ENCODE measurements at places on chromosomes 7 and 10. TPM values are rescaled to one million over a fixed set of nuclear protein-coding genes. Genes with fewer than 3 reads are reported as not detected.

MACROH2A2 gene
- 6.7 TPM for total RNA-seq

DDC gene
- not detected for total RNA-seq

GATA3 gene
- total RNA-seq, result 23.9 TPM

GRCh38 chr10:113019096-113019495, 69.0 kb downstream of the TCF7L2 start:
- no peak for DNase-seq

DNA sequence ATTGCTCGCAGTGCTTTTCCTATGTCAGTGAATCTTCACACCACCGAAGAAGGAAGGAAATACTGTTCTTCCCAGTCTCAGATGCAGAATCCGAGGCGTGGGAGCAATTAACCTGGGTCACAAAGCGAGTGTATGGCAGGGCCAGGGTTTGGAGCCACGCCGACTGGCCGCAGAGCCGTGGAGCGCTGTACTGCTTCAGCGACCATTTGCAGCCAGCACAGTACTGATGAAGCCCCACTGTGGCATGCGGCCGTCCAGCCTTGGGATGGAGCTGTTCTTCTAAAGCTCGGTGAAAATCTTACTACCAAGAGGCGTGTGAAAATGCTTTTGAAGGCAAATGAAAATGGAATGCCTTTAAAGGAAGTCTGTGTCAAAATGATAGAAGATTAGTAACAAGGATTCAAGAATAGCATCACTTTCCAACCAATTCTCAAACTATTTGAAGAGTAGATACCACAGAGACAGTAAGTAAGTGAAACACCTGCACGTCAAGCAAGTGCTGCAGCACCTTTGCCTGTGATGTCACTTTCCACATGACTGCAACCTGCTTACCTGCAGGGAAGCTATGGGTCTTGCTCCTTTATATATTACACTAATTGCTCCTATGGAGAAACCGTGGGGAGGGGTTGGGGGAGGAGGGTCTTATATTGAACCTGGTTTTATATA, 4.9 kb downstream of the PPP2R2D start:
- no peak for DNase-seq

DNA sequence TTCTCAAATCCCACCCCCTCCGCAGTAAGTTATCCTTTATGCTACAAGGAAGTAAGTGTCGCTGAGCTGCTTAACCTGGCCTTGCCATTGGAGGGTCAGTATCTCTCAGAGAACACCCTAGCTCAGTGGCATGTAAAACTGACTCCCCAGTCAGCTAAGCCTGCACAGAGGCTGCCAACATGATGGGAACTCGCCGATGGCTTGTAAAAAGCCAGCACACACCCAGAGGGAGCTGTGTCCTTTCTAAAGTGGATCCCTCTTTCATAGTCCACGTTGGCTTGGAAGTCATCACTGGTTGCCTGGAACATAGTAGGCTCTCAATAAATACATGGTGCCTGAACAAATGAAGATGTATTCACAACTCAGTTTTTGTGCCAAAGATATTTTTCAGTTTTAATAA, 249.1 kb upstream of the YAE1 start:
- DNase-seq, result no peak

DNA sequence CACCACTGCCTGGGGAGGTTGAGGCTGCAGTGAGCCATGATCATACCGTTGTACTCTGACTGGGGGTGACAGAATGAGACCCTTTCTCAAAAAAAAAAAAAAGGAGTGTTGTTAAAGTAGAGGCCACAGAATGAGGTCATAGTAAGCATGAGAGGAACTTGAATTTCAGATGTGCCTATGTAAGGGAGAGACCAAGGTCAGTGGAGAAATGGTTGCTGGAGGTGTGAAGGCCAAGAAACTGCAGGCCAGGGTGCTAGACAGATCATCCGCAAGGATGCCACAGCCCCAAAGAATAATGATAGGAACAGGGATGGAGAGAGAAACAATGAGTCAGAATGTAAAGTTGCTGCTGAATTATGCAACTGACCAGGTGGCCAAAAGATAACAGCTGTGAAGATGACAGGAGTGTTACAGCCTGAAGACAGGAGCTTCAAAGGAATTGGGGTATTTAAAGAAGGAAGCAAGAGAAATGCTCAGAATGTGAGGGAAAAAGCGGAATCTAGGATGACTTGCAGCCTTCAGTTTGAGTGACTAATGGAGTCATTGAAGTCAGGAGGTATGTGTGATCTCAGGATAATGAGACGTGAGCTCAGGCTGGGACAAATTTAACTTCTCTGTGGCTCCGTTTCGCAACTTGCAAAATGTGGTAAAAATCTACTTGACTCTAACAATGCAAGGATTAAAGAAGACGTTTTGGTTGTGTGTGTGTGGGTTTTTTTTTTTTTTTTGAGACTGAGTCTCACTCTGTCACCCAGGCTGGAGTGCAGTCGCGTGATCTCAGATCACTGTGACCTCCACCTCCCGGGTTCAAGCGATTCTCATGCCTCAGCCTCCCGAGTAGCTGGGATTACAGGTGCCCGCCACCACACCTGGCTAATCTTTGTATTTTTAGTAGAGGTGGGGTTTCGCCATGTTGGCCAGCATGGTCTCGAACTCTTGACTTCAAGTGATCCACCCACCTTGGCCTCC, 22.2 kb downstream of the TYW1B start:
- DNase-seq, result no peak

DNA sequence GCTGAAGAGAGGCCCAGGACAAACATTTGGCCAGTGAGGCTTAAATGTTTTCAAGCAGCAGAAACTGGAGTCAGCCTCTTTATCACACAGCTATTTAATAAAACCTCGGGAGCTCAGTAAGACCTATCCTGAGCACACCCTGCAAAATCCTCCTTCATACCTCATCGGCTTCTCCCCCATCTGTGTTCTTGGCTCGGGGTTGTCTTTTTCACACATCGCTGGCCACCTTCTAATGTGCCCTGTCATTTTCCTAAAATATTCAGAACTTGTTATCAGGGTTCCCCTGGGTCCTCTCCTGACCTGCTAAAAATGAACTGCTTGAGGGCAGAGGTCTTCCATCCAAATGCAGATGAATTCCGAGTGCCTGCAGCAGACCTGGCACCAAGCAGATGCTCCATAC, 310.3 kb upstream of the AKR1E2 start:
- no peak for DNase-seq

- no peak for DNase-seq
Observed at GRCh38 chr10:29806350-29806788, 171.6 kb upstream of the SVIL start.

DNA sequence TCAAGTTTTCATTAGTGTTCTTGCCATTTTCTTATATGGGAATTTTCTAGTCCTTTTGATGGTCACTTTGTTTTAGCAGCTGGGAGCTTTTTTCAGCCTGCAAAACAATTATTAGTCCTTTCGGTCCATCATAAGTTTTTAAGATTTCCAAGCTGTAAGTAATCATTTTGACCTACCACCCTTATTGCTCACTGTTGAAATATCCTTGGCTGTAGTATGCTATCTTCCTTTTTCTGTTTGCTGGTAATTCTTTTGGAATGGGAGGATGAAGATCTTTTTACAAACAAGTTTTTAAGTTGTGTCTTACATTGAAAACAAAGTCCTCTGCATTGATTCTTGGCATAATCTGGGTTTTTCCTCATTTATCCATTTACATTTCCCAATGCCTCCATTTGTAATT, 24.0 kb downstream of the BZW2 start:
- DNase-seq, result no peak

- no peak for DNase-seq
Observed at GRCh38 chr7:148967032-148967372, 61.3 kb downstream of the PDIA4 start.

DNA sequence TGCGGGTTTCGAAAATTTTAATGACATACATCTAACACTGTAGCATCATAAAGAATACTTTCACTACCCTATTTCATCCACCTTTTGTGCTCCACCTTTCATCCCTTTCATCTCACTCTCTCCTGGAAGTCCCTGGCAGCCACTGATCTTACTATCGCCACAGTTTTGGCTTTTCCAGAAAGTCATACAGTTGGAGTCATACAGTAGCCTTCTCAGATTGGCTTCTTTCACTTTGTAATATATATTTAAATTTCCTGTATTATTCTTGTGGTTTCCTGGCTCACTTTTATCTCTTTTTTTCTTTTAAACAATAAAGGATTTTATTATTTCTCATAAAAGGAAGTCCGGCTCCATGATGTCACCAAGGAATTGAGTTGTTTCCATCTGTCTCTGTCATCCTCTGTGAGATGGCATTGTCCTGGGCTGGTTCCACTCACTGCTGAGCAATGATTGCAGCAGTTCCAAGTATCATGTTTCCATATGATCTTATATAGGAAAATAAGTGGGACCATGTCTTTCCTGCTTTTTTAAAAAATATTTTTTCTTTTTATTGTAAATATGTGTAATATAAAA, 626.3 kb downstream of the POM121L12 start:
- DNase-seq, result no peak

- DNase-seq, result no peak
Observed at GRCh38 chr10:96446966-96447596, 66.6 kb downstream of the TLL2 start.
